Left hindlimb (tissue), 1 donor: ENCODE measurements at places on chromosomes 4 and X.
A peak's percentile ranks its signal among the peaks of the same experiment; 100 is the strongest.

DNA sequence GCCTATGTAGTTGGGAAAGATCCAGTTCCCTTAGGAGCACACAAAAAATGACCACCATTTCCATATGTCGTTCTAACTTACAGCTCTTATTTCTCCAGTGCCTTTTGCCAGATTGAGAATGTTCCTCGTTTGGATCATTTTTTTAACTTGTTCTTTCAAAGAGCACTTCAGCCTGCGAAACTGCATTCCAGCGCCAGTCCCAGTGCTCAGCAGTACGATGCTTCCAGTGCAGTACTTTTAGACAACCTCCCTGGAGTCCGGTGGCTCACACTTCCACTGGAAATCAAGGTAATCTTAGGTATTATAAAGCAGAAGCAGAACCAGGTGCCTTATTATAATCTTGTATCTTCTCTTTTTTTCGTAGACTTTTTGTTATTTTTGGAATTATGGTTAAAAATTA lies 42.6 kb upstream of the SLC25A31 start:
- no peak for DNase-seq

- DNase-seq: no peak
These were observed 76.0 kb downstream of the ANK2 start for GRCh38 chr4:113125418-113125817.

DNA sequence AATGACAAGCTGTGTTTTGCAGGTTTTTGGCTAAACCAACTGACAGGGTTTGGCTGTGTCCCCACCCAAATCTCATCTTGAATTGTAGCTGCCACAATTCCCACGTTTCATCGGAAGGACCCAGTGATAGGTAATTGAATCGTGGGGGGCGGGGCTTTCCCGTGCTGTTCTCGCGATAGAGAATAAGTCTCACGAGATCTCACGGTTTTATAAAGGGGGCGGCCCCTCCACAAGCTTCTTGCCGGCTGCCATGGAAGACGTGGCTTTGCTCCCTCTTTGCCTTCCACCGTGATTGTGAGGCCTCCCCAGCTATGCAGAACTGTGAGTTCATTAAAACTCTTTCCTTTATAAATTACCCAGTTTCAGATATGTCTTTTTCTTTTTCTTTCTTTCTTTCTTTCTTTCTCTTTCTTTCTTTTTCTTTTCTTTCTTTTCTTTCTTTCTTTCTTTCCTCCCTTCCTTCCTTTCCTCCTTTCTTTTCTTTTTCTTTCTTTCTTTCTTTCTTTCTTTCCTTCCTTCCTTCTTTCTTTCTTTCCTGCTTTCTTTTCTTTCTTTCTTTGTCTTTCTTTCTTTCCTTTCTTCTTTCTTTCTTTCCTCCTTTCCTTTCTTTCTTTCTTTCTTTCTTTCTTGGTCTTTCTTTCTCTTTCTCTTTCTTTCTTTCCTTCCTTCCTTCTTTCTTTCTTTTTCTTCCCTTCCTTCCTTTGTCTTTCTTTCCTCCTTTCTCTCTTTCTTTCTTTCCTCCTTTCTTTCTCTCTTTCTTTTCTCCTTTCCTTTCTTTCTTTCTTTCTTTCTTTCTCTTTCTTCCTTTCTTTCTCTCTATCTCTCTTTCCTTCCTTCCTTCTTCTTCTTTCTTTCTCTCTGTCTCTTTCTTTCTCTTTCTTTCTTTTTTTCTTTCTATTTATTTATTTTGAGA lies 54.8 kb downstream of the SHOX start:
- no peak for DNase-seq

DNA sequence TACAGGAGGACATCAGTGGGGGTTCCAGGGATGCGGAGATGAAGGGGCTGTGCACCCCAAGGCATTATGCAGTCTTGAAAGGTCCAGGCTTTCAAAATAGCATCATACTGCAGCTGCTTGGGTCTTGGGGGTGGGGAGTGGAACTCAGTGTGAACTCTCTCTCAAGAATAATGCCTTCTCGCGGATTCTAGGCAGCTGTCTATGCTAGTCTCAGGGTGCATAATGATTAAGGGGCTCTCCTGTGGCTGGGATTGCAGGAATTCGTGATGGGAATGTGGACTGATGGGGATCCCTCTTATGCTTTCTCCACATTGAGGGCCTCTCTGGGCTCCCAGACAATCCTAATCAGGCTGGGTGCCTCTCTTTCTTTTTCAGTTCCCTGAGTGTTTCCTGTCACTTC lies 172.2 kb upstream of the ARHGAP24 start:
- no peak for DNase-seq

GRCh38 chr4:158500054-158500453 lies 21.6 kb upstream of the RXFP1 start:
- DNase-seq: no peak

- DNase-seq: no peak
These were observed 181.9 kb downstream of the CEP135 start for GRCh38 chr4:56130606-56131155.

DNA sequence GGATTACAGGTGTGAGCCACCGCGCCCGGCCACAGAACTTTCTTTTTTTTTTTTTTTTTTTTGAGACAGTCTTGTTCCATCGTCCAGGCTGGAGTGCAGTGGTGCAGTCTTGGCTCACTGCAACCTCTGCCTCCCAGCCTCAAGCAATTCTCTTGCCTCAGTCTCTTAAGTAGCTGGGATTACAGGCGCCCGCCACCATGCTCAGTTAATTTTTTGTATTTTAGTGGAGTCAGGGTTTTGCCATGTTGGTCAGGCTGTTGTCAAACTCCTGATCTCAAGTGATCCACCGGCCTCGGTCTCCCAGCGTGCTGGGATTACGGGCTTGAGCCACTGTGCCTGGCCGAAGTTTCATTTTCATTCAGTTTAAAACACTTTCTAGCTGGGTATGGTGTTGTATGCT lies 16.4 kb downstream of the FAM193A start:
- no peak for DNase-seq

- DNase-seq: no peak
These were observed 282.7 kb downstream of the PPP3CA start for GRCh38 chr4:101064541-101065180.

DNA sequence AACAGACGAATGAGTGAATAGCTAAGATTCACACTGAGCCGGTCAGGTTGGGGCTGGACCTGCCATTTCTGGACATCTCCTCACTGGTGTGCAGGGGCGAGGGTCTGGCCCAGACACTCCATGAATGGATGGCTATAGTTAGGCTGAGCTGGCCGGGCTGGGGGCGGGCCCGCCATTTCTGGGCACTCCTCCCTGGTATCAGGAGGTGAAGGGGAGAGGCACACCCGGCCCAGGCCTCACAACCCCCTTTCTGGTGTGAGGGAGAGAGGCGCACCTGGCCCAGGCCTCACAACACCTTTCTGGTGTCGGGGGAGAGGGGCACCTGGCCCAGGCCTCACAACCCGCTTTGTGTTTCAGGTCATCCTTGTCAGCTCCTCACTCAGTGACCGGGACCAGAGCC lies 203.2 kb upstream of the PSAPL1 start:
- DNase-seq: no peak

- no peak for DNase-seq
These were observed 118.2 kb downstream of the PCDH7 start for GRCh38 chr4:30838331-30838730.

DNA sequence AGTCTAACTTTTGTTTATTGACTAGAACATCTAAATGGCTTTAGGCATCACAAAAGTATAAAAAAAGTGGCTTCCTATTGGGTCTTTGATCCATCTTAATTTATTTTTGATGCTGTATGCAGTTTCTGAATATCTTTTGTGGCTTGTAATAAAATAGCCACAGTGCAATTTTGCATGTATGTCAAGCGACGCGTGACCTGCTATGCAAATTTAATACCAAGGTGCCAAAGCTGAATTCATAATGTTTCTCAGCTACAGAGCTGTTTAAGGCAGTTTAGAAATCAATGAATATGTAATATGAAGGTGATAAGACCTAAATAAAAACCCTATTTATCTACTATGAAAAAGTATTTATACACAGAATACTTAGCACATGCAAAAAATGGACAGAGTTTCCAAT lies 197.8 kb downstream of the AFF2 start:
- DNase-seq: no peak

DNA sequence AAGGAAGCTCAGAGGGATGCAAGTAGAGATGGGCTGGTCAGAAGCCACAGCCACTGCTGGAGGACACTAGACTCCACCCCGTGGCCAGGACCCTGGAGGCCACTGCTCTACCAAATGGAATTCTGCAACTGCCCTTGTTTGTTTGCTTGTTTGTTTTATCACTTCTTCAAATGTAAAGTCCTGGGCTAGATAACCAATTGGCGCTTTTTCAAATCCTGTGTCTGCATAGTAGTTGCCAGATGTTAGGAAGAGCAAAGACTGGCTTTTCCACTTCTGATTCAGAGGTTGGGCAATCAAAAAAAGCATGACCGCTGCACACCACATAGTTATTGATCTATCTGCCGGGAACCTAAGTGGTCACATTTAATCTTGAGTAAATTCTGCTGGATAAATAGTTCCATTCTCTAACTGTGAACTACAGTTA lies 255.2 kb upstream of the SFRP2 start:
- no peak for DNase-seq

DNA sequence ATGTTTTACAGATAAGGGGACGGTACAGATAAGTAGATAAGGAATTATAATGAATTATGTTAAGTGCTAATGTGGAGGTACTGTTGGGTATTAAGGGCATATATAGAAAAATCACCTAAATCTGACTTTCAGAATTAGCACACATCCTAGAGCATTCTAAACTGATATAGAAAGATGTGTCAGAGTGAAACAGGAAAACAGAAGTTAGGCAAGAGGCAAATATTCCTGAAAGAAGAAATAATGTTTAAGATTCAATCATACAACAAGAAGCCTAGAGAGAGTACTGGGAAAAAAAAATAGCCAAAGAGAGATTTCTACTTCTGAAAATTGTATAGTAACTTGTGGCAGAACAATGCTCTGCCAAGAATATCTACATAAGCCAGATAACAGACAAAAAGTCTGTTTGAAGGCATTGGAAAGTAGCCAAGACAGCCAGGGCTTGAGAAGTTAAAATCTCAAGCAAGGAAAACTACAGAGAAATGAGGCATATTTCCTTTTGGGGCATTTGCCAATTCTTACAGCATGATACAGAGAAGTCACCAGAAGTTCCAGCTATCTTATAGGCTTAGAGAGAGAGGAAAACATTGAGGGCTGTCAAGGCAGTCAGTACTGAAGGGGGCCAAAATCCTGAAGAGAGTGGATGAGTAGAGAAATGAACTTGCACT lies 646.0 kb downstream of the RPA4 start:
- no peak for DNase-seq

DNA sequence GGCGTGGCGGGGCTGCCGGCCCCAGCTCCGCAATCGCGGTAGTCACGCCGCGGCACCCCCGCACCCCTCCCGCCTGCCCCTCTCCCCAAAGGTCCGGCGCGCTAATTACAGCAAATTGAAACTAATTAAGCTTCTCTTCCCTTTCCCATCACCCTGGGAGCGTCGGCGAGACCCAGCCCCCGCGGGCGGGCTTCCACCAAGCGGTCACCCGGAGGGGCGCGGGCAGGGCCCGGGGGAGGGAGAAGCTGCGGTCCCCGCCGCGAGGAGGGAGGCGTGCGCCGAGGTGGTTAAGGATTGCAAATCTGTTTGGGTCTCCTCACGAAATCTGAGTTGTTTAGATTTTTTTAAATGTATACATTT lies 13.1 kb downstream of the ARX start:
- no peak for DNase-seq

DNA sequence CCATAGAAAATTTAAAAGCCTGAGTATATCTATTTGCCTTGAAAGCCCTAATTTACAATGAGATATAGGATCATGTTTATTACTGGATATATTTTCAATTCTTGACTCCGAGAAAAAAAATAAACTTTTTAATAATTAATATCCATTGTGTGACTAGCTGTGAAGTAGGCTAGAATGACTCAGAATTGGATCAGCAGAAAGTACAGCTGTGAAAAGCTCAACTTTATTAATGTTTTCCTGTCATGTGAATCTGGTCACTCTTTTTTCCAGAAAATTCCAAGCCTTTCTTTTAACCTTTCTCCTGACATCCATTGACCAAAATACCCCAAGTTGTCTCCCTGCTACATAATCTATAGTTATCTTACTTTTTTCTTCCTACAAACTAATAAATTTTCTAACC lies 171.8 kb upstream of the PACRGL start:
- no peak for DNase-seq

DNA sequence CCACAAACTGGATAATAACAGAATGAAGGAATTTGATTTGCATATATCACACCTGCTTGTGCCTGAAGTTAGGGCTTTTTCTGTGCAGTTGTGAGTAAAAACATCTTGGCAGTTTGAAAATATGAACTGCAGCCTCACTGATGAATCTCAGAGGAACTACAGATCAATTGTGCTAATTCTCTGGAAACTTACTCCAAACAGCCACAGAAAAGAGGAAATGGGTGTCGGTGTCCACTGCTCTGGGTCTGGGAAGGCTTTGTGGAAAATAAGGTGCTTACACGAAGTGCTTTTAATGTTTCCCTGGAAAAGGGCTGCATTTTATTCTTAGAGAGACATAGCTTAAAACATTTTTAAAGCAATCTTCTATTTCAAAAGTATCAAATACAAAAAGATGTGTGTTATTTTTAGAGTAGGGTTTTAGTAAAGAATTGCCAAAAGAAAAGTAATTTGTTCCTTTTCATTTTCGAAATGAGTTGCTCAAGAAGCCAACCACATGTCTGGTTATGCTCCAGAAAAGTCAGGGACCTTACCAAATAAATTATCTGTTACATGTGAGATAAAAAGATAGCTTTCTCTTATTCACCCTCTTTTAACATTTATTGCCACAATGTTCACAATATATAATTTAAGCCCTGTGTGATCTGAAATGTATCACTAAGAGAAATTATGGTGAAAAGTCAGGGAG lies 240.1 kb downstream of the FRAS1 start:
- DNase-seq: no peak

DNA sequence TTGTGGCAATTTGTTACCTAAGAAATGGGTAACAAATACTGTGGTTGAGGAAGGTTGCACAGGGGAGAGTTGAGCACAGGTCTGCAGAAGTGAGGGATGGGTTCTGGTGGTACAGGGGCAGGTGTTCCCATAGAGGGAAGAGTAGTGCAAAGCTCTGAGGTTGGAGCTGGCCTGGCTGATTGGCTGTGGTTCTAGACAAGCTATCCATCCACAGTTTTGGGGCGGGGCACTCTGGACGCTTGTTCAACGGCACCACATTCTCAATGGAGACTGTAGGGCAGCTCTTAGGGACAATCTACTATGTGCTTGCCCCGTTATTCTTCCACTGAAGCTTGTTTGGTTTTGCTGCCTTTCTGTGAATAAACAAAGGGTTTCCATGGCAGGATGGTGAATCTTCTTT lies 35.4 kb downstream of the NAT8L start:
- DNase-seq: no peak

- no peak for DNase-seq
These were observed 2.0 kb upstream of the PROM1 start for GRCh38 chr4:16085822-16086221.

- peak; percentile 50 for DNase-seq
These were observed 4.5 kb upstream of the PLCXD1 start for GRCh38 chrX:276581-277201.

GRCh38 chr4:39274503-39274902 lies 91.7 kb downstream of the RFC1 start:
- DNase-seq: no peak

- no peak for DNase-seq
These were observed 648.7 kb upstream of the DIPK2B start for GRCh38 chrX:45849261-45849862.

GRCh38 chr4:101065346-101065745 lies 282.0 kb downstream of the PPP3CA start:
- DNase-seq: no peak

- DNase-seq: no peak
These were observed 686.0 kb downstream of the PDHA2 start for GRCh38 chr4:96525898-96526297.
